ENCODE measurements at places on chromosomes 3 and 15.

- DNase-seq: no peak
These were observed 537.7 kb upstream of the MDFIC2 start for GRCh38 chr3:70849911-70850699.

DNA sequence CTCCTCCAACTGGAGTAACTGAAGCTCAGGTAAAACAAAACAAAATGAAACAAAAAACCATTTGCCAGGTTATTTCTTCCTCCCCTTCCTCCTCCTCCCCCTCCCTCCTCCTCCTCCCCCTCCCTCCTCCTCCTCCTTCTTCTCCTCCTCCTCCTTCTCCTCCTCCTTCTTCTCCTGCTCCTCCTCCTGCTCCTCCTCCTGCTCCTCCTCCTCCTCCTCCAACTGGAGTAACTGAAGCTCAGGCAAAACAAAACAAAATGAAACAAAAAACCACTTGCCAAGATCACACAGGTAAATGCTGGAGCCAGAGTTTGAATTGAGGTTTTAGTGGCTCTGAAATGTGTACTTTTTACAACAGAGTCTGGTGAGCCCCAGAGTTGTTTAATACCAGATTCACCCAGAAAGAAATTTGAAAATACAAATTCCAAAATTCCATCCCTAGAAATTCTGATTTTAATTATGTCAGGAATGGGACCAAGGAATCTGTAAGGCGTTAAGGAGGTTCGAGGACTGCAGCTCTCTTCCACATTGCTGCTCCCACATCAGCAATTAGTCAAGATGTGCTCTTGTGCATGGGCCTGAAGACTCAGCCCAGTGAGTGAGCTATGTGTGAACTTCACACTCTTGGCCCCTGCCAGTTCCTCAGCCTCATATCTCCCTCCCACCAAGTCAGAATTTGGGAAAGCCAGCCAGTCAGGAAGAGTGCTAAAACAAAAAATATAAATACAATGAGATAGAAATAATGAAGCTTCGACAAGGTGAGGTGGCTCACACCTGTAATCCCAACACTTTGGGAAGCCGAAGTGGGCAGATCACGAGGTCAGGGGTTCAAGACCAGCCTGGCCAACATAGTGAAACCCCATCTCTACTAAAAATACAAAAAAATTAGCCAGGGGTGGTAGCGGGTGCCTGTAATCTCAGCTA is 31.6 kb upstream of the ZNF770 start:
- no peak for DNase-seq

- DNase-seq: no peak
These were observed 140.0 kb upstream of the MEF2A start for GRCh38 chr15:99425657-99426301.

- no peak for DNase-seq
These were observed 64.4 kb downstream of the DNAJB8 start for GRCh38 chr3:128402319-128402718.

DNA sequence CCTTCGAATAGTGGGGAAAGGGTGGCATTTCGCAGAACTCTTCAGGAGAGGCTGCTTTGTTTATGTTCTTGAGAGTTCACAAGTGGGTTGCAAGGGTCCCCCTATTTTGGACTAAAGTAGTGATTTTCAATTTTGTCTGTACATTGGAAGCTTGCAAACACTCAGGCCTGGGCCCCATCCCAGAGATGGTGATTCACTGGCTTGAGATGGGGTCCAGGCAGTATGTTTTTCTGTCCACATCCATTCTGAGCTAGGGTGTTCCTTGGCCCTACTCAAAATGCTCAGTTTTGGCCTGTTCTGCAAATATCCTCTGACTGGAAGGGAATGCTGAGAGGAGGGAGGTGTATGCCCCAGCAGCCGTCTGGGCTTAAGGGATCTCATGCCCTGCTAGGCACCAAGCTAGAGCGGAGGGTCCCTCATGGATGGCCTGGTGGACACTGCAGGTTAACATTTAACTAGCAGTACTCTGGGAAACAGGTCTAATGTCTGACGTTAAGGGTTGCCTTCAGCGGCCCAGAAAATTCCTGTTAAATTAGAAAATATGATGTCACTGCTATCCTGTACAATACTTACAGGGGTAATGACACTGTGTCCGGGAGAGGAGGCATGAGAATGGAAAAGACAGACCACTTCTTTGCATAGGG is 181.4 kb downstream of the OPA1 start:
- DNase-seq: no peak
